Endodermal cell (in vitro differentiated cells): ENCODE measurements at places on chromosomes 5 and 9.

DNA sequence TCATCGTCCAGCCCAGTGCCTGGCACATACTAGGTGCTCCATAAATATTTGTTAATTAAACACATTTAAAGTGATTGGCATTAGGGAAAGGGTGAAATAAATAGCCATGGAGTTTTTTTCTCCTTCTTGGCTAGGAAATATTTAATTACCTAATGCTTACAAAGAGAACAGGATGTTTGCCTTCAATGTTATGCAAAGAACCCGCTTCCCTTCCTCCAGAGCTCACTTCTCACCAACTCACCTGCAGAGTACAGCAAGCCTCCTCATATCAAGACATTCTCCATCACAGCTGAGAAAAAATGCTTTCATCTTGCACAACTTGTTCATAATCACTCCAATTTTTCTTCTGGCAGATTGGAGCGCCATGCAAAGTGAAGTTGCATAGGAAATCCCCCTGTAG lies 161.7 kb upstream of the STK32A start:
- H3K27ac ChIP-seq, result no peak overlapping the region
- DNase-seq, result no peak
- no peaks in the 10 kb centered on the region for H3K4me1 ChIP-seq
- H3K27me3 ChIP-seq, result no peaks in the 10 kb centered on the region

- H3K27me3 ChIP-seq, result no peaks in the 10 kb centered on the region
- H3K36me3 ChIP-seq, result no peaks in the 10 kb centered on the region
- DNase-seq, result no peak
- H3K4me3 ChIP-seq, result no peak overlapping the region
- H3K4me1 ChIP-seq, result no peaks in the 10 kb centered on the region
Observed at GRCh38 chr5:3187771-3188425, 407.7 kb upstream of the IRX1 start.

DNA sequence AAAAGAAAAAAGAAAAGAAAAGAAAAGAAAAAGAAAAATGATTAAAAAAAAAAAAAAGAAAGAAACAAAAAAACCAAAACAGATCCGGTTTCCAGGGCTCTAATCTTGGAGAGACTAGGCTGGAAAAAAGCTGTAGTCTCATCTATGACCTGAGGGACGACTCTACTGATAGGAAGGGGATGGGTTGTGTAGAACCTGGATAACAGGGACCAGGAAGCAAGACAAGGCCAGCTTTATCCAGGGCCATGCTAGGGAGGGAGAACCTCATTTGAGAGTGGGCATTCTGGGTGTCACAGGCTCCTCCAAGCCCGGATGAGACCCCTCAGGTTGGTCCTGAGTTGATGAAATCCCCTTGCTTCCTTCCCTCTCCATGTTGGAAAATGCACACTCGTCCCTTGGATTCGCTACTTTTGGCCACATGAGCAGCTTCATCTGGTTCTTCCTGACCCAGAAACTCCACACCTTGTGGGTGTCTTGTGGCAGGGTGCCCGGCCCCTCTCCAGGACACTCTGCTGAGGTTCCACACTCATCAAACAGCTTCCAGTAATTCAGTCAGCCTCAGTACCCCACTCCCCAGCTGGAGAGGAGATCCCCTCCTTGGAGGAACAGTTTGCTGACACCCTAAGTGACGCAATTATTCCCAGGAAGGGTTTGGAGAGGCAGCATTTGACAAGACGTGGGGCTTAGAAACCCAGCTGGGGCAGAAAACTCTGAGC lies 71.1 kb upstream of the LHFPL2 start:
- no peak for DNase-seq
- H3K36me3 ChIP-seq, result no peaks in the 10 kb centered on the region
- no peak overlapping the region for H3K4me3 ChIP-seq
- H3K27ac ChIP-seq, result no peak overlapping the region
- H3K27me3 ChIP-seq, result no peaks in the 10 kb centered on the region
- no peaks in the 10 kb centered on the region for H3K4me1 ChIP-seq

- no peak overlapping the region for H3K27ac ChIP-seq
- no peak overlapping the region for H3K4me3 ChIP-seq
- peak; percentile 92 for DNase-seq
- peaks cover 15% of the 10 kb centered on the region for H3K4me1 ChIP-seq
- H3K36me3 ChIP-seq, result no peaks in the 10 kb centered on the region
Observed at GRCh38 chr5:175464074-175464941, 14.1 kb upstream of the SFXN1 start.

DNA sequence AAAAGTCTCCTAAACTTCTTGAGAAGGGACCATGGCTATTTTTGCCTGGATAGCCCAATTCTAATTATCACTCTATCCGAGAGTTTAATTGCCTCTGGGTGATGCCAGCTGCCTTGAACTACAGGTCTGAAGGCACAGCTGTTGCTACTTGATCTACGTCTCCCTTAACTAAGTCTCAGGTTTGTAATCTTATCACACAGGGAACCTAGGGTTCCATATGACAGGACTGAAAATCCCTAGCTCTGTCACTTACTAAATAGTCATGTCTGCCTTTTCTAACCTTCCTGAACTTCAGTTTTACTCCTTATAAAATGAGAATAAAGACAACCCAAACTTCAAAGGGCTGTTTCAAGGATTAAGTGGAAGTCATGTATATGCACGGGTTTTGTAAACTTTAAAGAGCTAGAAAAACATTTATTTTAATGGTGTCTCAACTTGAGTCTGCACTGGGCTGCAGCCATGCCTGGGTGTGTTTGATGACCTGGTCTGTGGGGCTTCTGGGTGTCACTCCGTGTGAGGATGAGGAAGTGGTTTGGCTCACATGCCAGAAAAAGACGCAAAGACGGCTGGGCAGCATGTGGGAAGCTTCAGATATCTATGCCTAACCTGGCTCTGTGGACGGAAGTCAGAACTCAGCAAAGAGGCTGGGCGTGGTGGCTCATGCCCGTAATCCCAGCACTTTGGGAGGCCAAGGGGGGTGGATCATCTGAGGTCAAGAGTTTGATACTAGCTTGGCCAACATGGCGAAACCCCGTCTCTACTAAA lies 129.3 kb upstream of the SLC44A1 start:
- no peak overlapping the region for H3K4me3 ChIP-seq
- no peaks in the 10 kb centered on the region for H3K27me3 ChIP-seq
- no peak for DNase-seq
- H3K4me1 ChIP-seq, result peaks cover 18% of the 10 kb centered on the region
- no peak overlapping the region for H3K27ac ChIP-seq

DNA sequence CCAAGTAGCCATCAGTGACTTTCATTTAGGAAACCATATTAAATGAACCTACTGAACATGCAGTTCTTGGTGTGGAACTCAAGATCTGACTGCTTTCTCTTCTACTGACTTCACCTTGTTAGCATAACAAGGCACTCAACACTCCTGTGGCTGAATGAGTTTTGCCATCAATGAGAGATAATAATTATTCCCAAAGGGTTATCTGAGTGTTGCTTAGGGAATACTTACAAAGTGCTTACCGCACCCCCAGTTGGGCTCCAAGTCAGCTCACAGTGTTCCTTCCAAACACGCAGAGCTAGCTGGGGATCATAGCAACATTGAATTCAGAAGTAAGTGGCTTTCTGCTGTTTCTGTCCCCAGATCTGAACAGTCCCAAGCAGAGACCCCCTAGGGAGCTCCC lies 182.9 kb downstream of the SREK1 start:
- no peak for DNase-seq
- peaks cover 6% of the 10 kb centered on the region for H3K4me1 ChIP-seq
- no peak overlapping the region for H3K4me3 ChIP-seq
